ENCODE measurements at places on chromosomes 5 and 9.

GRCh38 chr5:43231977-43232376, 40.0 kb downstream of the NIM1K start:
- DNase-seq: peak; percentile 15

DNA sequence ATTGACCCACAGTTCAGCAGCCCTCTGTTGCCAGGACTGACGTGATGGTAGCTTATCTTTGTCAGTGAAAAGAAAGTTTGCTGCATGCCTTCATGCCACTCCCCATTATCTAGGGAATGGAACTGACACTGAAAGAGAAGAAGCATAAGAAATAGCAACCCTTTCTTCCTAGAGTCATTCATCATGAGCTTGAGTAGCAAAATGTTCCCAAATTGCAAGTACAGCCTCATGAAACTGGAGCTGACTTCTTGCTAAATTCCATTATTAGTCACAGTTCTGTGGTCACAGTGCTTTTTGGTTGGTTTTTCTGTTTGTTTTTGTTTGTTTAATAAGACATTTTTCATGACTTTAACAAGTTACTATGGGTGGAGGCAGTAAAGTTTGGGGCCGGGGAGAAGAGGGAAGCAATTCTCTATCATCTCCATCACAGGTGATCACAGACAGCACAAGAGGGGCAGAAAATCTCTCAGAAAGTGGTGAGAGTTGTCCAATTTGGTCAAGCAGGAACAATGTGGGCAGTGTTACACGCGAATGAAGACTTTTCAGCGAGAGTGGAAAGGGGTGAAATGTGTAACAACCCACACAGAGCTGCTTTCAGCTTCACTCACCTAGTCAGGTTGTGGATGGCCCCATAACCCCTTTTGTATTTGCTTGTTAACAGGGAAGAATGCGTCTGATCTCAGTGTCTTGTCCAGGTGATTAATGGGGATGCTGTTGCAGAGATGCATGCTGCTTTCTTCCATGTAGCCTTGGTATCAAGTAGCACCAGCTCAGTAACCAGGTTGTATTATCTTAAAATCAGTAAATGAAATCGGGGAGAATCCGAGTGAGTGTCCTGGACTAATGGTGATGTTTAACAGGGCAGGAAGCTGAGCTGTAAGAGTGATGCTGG, 440.4 kb downstream of the DMRT2 start:
- peak; percentile 9 for DNase-seq

DNA sequence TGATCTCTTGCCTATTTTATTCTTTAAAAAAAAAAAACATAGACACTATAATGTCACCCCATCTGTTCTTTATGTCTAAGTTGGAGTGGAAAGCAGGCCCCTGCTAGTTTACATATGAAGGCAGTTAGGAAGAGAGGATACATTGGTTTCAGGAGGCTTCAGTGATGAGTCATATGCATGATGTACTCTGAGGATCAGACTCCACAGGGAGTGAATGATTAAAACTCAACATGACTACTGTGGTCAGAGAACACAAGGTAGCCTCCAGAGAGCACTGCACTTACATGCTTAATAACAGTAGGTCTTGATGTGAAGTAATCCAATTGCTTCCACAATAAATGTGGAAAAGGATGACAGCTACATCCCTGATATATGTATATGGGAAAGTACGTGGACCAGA, 22.7 kb upstream of the FSTL4 start:
- DNase-seq: peak; percentile 22

DNA sequence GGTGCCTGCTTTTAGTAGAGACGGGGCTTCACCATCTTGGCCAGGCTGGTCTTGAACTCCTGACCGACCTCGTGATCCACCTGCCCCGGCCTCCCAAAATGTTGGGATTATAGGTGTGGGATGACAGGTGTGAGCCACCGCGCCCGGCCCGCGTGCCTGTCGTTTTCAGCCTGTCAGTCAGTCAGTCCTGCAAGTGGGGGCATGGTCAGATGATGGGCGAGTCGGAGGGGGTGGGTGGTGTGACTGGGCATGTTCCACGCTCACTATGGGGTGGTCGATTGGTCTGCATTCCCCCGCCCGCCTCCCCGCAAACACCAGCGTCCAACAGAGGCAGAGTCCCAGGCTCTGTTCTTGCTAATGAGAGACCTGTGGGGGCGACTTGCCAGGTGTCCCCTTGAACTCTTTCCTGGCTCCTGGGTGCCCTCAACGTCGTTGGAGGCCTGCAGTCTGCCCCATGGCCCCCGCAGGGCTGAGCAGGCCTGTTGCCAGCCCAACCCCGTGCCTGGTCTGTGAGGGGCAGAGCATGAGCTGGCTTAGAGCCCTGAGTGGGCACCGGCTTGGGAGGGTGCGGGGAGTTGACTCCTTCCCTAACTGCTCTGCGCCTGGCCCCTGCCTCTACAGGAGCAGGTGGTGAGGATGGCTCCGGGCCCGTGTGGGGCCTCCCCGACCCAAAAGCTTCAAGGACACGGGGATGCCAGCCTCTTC, 23.1 kb downstream of the CRB2 start:
- DNase-seq: no peak

DNA sequence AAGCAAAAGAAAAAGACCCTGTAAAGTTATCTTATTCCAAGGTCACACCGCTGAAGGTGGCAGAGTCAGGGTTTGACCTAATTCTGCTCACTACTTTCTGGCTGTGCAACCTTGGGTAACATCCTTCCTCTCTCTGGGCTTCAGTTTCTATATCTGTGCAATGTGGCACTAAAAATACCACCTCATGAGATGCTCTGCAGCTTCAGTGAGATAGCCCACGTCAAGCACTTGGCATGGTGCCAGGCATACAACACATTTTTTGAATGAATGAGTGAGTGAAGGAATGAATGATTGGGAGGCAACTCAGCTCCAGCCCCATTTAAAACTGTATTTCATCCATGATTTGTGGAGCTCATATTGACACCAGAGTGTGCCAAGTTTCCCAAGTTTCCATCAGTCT, 62.3 kb downstream of the FOXI1 start:
- DNase-seq: no peak

DNA sequence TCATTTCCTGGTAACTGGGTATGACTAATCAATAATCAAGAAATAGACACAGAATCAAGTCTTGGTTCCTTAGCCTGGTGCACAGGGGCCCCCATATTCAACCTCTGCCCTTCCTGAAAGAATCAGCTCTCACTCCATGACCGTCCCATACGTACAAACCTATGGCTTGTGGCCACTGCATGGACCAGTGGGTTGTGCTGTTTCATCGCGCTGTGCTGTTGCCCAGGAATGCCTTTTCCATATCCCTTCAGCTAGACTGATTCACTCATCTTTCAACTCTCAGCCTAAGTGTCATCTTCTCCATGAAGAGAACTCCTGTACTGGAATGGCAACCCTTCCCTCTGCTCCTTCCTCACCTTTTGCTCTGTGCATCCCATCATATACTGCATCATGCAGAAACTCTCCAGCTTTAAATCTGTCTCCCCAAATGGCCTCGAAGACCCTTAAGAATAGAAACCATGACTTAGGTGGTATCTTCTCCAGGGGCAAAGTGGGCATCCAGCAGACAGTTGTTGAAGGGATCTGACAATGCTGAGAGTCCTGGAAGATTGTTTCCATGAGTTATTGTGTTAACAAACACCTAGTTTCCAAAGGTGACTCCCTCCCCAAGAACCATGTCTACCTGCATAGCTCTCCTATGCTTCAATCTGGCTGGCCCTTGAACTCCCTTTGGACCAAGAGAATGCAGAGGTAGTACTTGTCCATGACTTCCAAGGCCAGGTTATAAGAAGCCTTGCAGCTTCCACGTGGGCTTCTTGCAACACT, 180.8 kb downstream of the ACTL7B start:
- DNase-seq: no peak

GRCh38 chr5:87582149-87582548, 169.4 kb upstream of the CCNH start:
- DNase-seq: no peak

GRCh38 chr5:112560371-112560770, 141.3 kb upstream of the EPB41L4A start:
- DNase-seq: no peak

DNA sequence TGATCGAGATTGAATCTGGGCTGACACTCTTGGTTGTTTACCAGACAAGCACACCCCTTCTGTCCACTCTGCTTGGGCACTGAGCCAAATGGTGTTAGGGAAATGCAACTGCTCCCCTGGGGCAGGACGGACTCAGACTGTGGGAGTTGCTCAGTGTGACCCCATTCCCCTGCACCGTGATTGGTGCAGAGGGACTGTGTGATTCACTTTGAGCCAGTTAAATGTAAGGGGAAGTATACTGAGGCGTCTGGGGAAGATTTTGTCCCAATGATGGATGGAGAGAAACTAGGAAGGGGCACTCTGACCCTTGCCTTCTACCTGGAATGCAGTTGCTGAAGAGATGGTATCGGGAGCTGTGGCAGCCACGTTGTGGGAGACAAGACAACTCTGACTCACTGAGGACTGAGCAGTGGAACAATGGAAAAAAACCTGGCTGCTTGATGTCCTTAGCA, 196.0 kb upstream of the ANKRD55 start:
- no peak for DNase-seq

DNA sequence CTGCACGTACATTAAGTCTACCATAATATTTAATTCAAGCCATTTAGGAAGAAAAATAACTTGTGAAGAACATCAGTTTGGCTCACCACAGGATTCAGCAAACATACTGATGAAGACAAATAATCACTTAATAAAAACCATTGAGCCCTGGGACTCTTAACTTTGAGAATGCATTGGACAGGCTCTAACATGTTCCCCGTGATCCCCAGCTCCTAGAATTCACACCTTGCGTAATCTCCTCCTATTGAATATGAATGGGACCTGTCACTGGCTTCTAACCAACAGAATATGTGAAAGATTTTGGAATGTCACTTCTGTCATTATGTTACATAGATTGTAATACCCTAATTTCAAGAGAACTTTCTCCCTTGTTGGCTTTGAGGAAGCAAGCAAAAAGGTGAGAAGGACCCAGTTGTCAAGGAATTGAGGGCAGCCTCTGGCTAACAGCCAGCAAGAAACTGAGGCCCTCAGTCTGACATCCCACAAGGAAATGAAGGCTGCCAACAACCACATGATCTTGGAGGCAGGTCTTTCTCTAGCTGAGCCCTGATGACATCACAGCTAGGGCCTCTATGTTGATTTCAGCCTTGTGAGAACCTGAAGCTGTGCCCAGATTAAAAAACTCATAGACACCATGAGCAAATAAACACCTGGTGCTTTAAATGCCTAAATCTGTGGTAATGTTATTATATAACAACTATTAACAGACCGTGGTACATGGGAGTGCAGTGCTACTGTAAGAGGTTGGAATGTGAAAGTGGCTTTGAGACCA, 433.2 kb downstream of the SEMA5A start:
- DNase-seq: peak; percentile 29

GRCh38 chr9:4116071-4116581, 183.7 kb downstream of the GLIS3 start:
- peak; percentile 65 for DNase-seq

GRCh38 chr5:158013303-158013702, 154.4 kb upstream of the CLINT1 start:
- DNase-seq: no peak

DNA sequence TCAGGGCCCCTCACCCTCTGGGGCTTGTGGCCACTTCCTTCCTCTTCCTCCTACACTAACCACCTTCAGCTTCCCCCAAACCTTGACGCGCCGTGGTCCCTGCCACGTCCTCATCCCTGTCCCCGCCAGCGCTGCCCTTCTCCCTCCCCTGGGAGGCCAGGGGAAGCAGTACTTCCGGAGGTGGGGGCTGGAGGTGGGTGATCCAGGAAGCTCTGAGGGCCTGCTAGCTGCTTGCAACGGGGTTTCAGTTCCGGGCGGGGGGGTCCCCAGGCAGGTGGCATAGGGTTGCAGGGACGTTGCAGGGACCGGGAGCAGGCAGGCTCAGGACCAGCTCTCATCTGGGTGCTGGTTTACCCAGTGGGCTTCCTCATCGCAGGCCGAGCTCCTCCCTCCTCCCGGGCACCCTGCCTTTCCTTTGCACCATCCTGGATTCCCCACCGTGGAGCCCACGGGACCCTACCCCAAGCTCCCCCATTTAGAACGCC, 70.0 kb downstream of the RXRA start:
- no peak for DNase-seq

DNA sequence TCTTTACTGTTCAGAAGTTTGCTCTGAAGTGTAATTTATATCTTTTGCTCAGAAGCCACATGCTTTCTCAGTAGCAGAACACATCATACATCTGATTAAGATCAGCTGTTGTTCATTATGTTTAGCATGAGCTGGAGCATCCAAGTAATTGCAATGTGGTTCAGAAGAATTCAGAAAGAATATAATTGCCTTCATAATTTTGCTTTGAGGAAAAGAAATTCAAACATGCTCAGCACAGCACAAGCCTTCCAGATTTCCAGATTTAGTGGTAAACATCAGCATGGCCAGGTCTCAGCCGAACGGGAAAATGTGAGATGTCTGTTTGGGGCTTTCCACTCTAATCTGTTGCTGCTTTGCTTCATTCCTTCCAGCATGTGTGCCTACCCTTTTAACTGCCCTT, 65.9 kb downstream of the ITGA1 start:
- DNase-seq: no peak

DNA sequence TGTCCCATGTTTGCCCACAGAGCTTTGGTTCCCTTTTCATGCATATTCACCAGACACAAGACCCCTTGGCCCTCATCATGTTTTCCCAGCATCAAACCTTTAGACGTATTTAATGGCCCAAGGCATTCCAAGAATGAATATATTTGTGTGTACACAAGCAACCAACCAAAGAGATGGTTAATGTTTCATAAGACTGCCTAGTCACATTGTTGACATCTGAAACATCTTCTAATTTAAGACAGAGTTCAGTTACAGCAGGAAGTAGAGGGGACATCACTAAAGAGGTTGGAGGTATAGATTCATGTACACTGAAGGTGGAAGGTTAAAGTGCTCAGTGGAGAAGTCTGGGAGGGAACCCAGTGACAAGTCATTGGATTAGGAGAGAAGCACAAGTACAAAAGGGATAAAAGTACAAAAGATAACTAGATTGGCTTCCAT, 49.1 kb downstream of the SUSD1 start:
- peak; percentile 51 for DNase-seq

DNA sequence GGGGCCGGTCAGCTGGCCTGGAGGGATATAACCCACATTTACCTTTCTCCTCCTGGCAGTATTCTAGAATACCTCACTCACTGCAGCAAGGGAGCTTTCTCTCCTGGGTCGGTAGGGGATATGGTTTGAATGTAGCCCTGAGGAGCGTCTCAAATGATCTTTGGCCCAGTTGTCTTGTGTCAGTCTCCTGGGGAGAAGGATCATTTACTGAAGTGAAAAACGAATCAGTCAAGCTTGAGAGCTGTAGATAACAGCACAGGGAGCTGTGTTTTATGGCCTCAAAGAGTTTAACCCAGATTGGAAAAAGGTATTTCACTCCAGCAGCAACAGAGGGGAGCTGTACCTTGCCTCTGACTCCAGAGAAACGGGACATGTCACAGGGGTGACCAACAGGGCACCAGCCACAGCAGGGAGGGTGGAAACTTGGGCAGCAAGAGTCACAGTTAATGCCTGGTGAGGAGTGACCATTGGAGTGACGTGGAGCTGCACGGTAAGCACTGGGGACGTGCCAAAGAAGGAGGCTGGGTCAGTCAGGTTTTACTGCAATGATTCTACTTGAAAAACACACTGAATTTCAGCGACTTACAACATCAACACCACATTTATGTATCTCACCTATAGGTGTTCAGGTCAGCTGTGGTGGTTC, 29.8 kb upstream of the ZFR start:
- DNase-seq: no peak

- peak; percentile 95 for DNase-seq
Observed at GRCh38 chr5:32193591-32193990, 19.5 kb upstream of the GOLPH3 start.
